ENCODE measurements at places on chromosomes 6 and 20. TPM values are rescaled to one million over a fixed set of nuclear protein-coding genes. Genes with fewer than 3 reads are reported as not detected.

- no peak for DNase-seq
These were observed 311.8 kb upstream of the MMS22L start for GRCh38 chr6:97594844-97595243.

Gene C6orf132
- 2.0 TPM for total RNA-seq

- no peak for DNase-seq
These were observed 145.5 kb upstream of the RNF24 start for GRCh38 chr20:4160761-4161305.

Gene GPR63
- total RNA-seq: 0.65 TPM

Gene PI3
- total RNA-seq: not detected

Gene ZSCAN12
- 2.4 TPM for total RNA-seq

GRCh38 chr20:17680836-17681725, 961 bp downstream of the RRBP1 start:
- peak; percentile 93 for DNase-seq

DNA sequence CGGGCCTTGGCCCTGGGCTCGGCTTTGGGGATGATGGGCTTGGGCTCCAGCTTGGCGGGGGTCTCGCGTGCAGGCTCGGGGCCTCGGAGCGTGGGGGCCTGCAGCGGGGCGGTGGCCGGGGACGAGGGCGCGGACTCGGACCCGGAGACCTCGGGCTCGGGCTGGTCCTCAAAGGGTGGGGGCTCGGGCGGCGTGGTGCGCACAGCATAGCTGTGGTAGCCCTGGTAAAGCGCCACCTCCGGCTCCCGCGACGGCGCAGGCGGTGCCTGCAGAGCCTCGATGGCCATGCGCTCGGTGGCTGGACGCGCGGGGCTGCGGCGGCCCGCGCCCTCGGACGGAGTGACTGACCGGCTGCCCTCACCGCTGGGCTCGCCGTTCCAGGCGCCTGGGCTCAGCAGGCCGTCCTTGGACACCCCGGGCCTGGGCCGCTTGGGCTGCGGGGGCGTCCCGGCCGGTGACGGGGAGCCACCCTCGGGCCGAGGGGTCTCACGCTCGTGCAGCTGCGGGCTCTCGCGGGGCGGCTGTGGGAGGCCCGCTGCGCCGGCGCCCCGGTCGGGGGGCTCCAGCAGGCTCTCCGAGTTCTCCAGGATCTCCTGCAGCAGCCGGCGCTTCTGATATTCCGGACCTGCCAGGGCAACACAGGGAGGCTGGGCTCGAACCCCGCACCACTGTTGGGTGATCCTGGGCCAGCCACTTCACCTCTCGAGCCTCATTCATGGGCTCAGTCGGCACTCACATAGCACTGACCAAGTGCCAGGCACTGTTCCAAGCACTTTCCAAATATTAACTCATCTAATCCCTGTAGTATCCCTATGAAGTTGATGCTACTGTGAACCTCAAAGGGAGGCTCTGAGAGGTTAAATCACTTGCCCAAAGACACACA, 71.0 kb downstream of the JPH2 start:
- DNase-seq: no peak

GRCh38 chr6:165245287-165245686, 64.1 kb downstream of the C6orf118 start:
- no peak for DNase-seq

- DNase-seq: no peak
These were observed 141.6 kb downstream of the SMOC2 start for GRCh38 chr6:168582571-168582981.

GRCh38 chr6:113450061-113450465, 407.1 kb upstream of the MARCKS start:
- no peak for DNase-seq

DNA sequence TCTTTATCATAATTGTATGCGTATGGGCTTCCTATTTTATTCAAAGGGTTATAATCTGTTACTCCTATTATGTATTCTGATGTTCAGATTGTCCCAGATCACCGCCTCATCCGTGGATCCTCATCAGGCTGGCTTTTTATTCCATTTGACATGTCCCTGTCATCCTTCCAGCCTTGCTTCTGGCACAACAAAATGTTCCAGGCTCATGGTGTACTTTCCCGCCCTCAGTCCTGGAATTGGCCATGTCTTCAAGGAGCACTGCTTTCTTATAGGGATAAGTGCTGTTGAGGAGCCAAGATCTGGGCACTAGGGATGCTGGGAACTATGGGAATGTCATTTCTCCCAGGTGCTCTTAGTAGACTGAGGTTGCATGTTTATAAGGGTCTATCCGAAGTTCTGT, 207.8 kb downstream of the JARID2 start:
- DNase-seq: no peak

Gene FOXS1
- total RNA-seq: 0.89 TPM

- DNase-seq: no peak
These were observed 561 bp downstream of the KAT14 start for GRCh38 chr20:18138266-18138582.

GRCh38 chr6:33192105-33192646, at the start of gene COL11A2:
Gene COL11A2, minus strand, starts transcription at chr6:33192467. Its CDS starts 227 bp downstream, at chr6:33192240.
- peak; percentile 32 for DNase-seq

DNA sequence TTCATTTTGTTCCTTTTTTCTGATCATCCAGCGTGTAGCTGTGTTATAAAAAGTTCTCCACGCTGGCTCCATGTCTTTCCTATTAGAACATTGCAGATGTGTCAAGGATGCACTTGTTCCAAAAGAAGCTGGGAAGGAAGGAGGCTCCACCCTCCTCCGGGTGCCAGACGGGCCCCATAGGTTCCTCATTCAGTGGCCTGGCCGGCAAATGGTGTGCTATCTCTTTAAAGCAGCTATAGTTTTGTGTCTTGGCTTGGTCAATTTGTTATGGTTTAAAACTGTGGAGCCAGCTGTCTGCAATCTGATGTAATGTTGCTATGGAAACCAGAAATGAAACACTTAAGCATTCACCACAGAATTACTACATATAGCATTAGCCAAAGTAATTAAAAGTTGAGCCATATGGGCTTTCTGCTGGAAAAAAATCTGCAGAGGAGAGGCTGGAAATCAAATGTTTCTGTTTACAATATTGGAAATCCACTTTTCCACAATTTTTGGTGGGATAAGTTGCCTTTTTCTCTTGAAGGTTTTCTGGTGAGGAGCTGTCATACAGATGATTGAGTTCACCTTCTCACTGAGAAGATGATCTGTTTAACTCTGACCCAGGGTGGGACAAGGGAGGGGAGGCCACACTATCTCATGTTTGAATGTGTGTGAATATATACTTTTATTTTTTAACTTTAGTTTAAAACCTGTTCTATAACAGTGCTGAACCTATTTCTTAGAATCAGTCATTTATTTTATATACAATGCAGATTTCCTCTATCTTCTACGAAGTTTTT, 167.4 kb downstream of the SASH1 start:
- DNase-seq: peak; percentile 80

DNA sequence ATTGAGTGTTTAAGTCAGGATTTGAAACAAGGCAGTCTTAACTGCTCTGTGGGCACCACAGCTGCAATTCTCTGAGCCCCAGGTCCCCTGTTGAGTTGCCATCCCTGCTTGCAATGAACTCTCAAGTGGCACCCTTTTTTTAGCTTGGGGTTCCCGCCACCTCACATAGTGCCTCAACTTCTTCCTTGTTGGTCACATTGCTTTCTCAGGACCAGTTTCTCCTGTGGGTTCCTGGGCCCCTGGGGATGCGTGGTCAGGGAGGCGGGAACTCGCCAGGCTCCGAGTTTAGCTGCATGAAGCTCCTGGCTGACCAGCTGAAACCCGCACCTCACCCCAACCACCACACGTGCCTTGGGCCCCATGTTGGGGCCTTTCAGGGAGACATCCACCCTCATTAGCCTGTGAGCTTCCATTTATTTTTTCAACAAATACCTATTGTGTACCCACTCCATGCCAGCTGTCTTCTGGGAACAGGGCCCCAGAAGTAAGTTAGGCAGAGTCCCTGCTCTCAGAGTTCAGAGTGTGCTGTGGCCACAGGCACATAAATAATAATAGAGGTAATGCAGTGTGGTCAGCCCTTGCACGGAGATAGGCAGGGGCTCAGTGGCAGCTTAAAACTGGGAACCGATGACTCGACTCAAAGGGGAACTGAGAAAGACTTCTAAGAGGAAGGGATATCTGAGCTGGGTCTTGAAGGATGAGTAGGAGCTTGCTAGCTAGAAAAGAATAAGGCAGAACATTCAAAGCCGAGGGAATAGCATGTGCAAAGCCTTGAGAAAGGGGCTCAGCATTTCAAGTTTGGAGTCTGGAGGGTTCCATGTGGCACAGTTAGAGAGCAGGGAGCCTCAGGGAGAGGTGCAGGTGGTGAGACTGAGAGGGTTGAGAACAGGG, 33.9 kb upstream of the FAM83D start:
- no peak for DNase-seq

Gene CAGE1
- 0.11 TPM for total RNA-seq

Gene BTBD3
- total RNA-seq: 29.1 TPM

Gene HLA-DOB
- total RNA-seq: not detected

- no peak for DNase-seq
These were observed 13.7 kb upstream of the SCRT2 start for GRCh38 chr20:689348-689747.

Gene PHACTR3
- 9.9 TPM for total RNA-seq

Gene KIFC1
- total RNA-seq: 1.3 TPM

- DNase-seq: peak; percentile 66
These were observed 27.3 kb downstream of the RRBP1 start for GRCh38 chr20:17654649-17655285.

Gene NOX3
- total RNA-seq: not detected

DNA sequence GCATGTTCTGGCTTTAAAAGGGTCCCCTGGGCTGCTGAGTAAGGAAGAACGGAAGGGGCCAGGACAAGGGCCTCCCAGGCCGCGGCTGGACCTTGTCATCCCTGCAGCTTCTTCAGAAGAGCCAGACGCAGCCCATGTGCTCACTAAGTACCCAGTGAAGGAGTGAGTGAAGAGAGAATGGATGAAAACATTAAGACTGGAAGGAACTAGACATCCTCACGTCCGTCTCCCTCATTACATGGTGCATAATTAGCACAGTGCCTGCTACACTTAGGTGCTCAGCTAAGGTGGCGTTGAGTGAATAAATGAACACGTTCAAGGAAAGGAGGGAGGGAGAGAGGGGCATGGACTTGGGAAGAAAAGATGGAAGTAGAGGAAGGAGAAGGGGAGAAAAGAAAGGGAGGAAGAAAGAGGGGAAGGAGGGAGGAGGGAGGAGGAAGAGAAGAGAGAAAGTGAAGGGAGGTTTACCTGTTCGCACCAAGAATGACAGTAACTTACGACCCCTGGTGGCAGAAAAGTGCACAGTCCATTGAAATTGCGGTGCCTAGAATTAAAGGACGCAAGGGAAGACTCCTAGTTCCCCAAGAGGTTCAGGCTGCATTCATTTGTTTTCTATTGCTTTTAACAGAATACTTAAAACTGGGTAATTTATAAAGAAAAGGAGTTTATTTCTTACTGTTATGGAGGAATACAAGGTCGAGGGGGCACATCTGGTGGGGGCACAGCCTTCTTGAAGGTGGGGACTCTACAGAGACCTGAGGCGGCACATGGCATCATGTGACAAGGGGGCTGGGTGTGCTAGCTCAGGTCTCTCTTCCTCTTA, 8.0 kb downstream of the TP53RK start:
- no peak for DNase-seq

Gene ULBP2
- 1.3 TPM for total RNA-seq

Gene ID4
- 1.6 TPM for total RNA-seq

Gene SLC22A23
- 5.6 TPM for total RNA-seq

GRCh38 chr6:99305021-99305554, 44.4 kb downstream of the FAXC start:
- DNase-seq: no peak

Gene SLC17A1
- not detected for total RNA-seq

Gene ADGRF1
- total RNA-seq: not detected

Gene SLC32A1
- total RNA-seq: not detected

DNA sequence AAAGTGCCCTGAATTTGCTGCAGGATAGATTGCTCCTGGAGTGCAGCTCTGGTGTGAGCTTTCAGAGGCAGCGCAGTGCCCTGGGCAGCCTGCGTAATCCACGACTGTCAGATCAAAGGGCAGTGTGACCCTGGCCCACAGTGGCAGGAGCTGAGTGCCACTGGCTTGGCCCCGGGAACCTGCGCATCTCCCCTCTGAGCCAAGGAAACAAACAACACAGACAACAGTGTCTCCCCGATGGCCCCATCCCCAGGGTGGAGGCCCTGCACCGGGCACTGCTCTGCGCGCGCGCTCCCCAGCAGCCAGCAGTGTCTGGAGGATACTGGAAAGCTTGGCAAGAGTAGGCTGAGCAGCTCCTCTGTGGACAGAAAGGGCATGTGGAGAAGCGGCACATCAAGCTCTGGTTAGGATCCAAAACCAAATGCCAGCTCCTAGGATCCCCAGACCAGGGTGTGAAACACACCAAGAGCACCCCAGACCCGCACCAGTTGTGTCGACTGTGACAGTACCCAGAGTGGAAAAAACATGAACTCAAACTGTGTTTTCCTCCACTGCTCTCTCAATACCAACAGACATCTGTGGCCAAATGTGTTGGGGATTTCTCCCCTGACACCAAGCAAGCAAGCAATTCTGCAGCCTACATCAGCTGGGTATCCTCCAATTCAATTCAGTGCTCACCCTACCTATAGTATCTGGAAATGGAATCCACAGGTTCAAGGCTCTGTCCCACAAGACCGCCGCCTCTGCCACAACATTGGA, 26.7 kb downstream of the RBCK1 start:
- DNase-seq: no peak

GRCh38 chr6:158013904-158014504, 32.3 kb downstream of the SYNJ2 start:
- no peak for DNase-seq

- DNase-seq: no peak
These were observed 3.0 kb upstream of the WFDC10A start for GRCh38 chr20:45626540-45626939.

DNA sequence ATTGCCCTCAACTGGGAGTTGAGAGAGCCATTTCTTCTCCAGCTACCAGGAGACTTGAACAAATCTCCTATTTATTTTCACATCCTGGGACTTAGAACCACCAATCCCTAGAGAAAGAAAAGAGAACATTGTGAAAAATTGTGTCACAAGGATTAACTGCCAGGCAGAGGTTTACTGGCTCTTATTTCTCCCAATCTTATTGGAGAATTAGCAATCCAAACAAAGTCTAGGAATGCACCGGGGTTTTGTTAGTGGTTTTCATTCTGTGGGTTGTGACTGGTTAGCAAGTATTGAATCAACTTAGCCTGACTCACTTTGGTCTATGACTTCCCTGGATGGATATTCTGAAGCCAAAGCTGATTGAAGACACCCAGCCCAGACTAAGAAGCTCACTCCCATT, 21.2 kb upstream of the ENPP5 start:
- no peak for DNase-seq

GRCh38 chr6:96926425-96926824, 1.9 kb downstream of the KLHL32 start:
- DNase-seq: no peak

Measured in Right ventricle myocardium inferior (tissue), 1 donor.